ENCODE measurements at places on chromosomes 7 and 10. TPM values are rescaled to one million over a fixed set of nuclear protein-coding genes. Genes with fewer than 3 reads are reported as not detected.

GRCh38 chr10:29374162-29374561, 85.3 kb downstream of the LYZL1 start:
- no peak for DNase-seq

DNA sequence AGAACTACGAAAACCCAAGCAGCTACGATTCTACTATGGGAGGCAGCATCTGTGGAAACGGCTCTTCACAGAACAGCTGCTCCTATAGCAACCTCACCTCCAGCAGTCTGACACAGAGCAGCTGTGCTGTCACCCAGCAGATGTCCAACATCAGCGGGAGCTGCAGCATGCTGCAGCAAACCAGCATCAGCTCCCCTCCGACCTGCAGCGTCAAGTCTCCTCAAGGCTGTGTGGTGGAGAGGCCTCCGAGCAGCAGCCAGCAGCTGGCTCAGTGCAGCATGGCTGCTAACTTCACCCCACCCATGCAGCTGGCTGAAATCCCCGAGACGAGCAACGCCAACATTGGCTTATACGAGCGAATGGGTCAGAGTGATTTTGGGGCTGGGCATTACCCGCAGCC, 81.6 kb upstream of the SAMD8 start:
- no peak for DNase-seq

DNA sequence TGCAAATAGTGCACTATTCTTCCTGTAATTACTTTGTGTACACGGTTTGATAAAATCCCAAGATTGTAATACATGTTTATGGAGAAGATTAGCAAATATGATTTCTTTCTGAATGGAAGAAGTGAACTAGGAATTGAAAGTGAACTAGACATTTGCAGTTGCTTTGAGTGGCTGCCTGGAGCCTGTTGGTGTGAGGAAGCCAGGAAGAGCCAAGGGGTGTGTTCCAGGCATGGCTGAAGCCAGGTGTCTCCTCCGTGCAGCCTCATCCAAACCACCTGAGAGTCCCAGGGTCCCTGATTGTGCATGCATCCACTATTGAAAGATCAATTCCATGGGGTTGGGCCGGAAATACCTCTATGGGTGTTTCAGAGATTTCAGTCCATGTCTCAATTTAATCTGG, 253.1 kb upstream of the SHH start:
- no peak for DNase-seq

GRCh38 chr10:3122486-3123205, 49.9 kb downstream of the PITRM1 start:
- DNase-seq, result no peak

- DNase-seq, result no peak
Observed at GRCh38 chr10:80292607-80293239, 3.3 kb upstream of the MAT1A start.

DNA sequence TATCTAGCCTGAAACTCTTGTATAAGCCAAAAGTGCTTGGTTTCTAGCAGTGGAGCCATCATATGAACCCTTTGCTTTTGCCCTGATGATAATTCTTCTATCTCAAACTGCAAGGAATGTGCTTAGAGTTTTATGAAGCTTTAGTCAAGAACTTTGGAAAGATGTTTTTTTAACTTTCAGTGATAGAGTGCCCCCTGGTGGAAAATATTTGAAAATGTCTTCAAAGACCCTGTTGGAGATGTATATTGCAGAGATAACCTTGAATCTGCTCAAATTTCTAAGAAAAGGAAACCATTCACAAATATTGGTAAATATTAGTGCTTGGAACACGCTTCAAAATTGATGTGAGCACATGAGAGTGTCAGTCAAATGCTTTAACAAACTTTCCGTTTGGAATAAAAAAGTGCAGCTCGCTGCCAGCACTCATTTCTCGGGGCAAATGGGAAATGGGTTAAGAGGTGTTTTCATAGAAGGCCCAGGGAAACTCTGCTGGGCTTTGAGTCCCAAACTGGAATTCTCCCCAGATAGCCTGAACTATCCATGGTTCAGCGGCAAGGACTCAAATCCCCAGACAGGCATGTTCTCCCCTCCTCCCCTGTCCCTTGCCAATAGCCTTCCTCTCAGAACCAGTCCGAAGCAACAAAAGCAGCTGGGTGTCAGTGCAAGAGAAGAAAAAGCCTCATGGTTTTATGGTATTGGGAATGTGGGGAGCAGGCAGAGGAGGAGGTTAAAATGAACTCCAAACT, 129.3 kb downstream of the MYOF start:
- DNase-seq, result no peak

DNA sequence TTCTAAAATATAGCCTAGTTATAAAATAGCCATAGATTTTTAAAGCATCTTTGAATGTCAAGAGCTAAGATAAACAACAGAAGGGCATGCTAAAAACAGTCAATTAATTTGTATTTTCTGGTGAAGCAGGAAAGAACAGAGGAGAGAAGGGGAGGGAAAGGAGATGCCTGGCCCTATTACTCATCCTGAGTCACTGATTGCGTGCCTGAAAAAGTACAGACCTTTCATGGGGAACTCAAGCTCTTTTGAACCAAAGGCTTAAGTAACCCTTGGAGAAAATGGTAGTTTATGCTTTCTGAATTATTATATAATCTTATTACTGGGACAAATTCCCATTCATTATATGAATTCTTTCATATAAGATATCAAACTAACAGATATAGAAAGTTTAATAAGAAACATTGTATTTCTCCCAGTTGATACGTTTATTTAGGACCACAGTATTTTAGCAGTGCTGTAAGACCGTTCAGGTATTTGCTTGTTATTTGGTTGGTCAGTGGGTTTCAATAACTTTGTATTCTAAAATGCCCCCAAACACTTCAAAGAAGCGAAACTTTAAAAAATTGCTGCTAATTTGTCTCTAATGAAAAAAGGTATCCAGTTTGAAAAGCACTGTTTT, 151.3 kb downstream of the HGF start:
- DNase-seq, result no peak

GRCh38 chr7:69335331-69335730, 262.9 kb upstream of the AUTS2 start:
- DNase-seq, result no peak

GRCh38 chr7:30028749-30029635, 780 bp downstream of the PLEKHA8 start:
- no peak for DNase-seq

DNA sequence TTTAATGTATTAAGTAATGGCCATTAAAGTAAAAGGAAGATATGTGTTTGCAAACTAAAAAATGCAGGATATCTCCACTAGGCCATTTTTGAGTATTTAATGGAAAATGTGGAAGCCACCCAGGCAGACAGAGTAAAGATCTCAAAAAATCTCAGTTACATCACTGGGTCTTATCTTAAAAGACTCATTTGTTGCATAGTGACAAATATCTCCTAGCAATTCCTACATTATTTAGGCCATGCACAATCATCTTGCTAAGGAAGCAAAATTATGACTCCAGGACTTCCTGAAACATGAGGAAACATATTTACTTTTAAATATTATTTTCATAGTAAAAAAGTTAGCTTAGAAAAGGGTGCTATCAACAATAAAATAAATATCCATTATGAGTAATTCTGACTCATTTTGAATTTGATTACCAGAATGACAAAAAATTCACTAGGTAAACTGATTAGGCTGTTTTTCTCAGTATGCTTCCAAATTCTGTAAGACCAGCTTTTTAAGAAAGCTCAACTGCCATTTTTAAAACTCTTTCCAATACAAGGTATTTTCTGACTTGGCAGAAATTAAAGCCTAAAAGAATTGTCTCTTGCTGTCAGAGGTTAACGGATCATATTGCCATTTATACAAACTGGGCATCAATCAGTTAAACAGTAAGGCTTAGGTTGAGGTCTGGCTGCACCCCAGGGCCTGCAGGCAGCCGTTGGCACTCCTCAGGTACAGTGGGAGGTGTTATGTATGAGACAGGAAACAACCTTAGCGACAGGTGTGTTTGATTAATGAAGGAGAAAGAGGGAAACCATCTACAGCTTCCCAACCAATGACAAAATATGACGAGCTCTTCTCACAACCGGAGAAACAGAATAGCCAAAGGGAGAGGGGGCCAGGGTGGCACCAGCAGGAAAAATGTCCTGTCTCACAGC, 31.8 kb downstream of the PCLO start:
- DNase-seq, result no peak

DNA sequence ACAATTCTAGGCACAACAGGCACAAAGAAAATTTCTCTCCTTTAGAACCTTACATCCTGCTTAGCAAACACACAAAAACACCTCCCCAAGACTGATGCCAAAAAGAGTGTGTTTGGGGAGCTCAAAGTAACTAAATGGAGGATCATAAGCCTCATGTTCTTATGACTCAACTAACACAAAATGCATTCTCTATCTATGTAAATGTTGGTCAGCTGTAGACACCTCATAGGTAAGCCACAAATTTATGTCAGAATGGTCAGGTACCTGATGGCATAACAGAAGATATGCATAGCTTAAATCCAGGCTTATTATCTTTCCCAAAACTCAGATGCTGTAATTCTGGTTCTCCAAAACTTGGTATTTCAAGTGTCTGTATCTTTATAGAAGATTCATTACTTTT, 315.1 kb downstream of the C7orf25 start:
- DNase-seq, result no peak

GRCh38 chr7:107078517-107078966, 34.0 kb downstream of the PRKAR2B start:
- DNase-seq, result no peak

DNA sequence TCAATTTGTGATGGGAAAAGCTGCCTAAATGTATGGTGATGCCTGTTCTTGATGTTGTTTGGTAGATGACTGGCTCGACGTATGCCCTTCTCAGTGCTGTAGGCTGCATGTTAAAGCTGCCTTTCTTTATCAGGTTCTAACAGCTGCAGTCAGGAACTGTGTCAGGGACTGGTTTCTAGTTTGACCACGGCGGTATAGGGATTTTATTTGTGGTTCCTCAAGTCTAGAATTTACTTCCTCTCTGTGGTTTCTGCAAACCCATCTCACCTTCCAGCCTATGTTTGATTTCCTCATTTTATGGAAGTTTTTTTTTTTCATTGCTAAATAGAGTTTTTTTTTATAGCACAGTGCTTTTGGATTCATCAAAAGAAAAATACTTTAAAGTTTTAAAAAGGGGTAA, 26.5 kb downstream of the LMTK2 start:
- DNase-seq, result peak; percentile 63

ACTL6B gene
- not detected for polyA plus RNA-seq

ZCCHC24 gene
- polyA plus RNA-seq, result 0.04 TPM

All from GM12878 (cell line).